Colonic mucosa (tissue), 4 donors: ENCODE measurements at places on chromosomes 12 and 14. TPM values are rescaled to one million over a fixed set of nuclear protein-coding genes. Genes with fewer than 3 reads are reported as not detected.
A peak's percentile ranks its signal among the peaks of the same experiment; 100 is the strongest.

POTEG gene
- not detected for total RNA-seq

DNA sequence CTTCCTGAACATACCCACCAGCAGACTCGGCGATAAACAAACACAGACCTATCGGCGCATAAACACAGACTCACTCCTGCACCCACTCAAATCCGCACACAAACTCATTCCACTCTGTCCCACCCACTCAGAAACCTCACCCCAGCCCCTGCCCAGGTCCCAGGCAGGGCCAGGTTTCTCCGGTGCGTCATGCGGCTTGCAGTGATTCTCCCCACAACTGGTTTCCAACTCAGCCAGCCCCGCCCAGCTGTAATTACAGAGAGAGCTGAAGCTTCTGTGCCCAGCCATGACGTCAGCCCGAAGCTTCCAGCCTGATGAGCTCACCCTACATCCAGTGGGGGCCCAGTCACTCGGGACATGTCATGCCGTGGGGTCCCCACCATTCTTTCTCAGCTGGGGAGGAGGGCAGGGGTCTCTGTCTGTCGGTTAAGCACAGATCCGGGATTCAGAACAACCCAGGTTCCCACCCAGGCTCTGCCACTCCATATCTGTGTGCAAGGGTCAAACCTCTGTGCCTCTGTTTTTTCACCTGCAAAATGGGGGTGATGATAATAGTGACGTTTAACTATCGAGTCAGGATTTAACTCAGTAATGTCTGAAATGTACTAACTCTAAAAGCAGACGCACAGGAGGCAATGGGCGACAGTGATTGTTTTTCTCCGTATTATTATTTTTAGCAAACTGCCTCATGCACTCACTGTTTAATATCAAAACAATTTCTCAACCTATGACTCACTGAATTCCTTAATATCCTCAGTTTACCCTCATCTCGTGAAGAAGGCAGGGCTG is 2.3 kb upstream of the HSPB8 start:
- peak overlapping the region; percentile 7 for H3K27ac ChIP-seq
- DNase-seq = peak; percentile 73
- H3K36me3 ChIP-seq = no peaks in the 10 kb centered on the region
- H3K4me1 ChIP-seq = no peaks in the 10 kb centered on the region
- H3K27me3 ChIP-seq = no peaks in the 10 kb centered on the region

LMNTD1 gene
- total RNA-seq = not detected

DNA sequence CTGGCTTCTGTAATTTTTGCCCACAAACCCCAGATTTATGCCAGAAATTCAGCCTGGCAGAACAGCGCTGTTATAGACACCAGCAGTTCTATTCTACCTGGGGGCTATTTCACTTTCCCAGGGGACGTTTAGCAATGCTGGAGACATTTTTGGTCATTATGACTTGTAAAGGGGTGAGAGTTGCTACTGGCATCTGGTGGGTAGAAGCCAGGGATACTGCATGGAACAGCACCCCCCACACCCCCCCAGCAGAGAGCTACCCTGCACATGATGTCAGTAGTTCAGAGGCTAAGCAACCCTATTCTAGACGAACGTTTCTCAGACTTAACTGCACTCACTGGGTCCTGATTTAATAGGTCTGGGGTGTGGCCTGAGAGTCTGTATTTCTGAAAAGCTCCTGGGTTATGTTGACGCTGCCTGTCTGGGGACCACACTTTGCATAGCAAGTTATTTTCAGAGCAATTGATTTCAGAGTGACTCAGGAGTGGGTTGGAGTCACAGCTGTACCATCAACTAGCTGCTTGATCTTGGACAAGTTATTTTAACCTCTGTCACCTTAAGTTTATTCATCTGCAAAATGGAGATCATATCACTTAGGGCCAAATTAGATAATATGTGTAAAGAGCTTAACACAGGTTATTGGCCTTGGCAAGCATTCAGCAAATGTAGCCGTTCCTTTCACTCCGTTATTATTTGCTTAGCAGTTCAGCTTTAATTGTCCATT is 48.5 kb downstream of the CHST11 start:
- no peaks in the 10 kb centered on the region for H3K27me3 ChIP-seq
- H3K4me3 ChIP-seq = no peak overlapping the region
- H3K36me3 ChIP-seq = no peaks in the 10 kb centered on the region
- no peak for DNase-seq
- H3K4me1 ChIP-seq = no peaks in the 10 kb centered on the region
- no peak overlapping the region for H3K27ac ChIP-seq

DNA sequence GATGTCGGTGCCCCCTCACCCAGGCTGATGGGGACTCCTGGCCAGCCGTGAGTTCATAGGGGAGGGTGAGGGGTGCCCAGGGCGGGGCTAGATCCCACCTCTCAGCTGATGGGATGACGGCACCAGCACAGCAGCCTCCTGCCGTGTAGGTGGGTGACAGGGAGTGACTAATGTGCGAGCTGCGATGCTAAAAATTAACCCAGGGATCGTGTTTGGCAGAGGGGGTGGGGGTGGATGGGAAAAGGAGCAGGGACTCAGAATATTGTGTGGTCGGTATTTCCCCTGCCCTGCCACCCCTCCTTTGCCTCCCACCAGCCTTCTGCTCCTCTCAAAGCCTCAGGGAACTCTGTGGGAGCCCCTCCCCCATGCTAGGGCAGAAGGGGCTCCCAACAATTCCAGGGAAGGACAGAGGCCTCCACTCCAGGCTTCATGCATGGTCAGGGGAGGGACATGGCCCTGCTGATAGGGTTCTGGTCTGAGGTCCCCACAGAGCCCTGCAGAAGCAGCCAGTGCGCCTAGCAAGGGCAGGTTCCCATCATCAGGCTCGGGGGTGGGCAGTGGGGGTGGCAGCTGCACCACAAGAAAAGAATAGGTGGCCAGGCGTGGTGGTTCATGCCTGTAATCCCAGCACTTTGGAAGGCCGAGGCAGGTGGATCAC is 12.5 kb downstream of the TAMALIN start:
- H3K4me1 ChIP-seq = no peaks in the 10 kb centered on the region
- no peak overlapping the region for H3K4me3 ChIP-seq

GRCh38 chr14:61321385-61322010 is at the start of gene PRKCH:
PRKCH (plus strand) TSS chr14:61321579; CDS start chr14:61322102, 523 bp downstream.
- H3K27me3 ChIP-seq = peaks cover 7% of the 10 kb centered on the region
- H3K4me1 ChIP-seq = no peaks in the 10 kb centered on the region
- H3K4me3 ChIP-seq = peak within 1 kb of the TSS; percentile 65
- peak within 1 kb of the TSS; percentile 50 for H3K27ac ChIP-seq

SPIC gene
- total RNA-seq = not detected

HOMEZ gene
- 16.5 TPM for total RNA-seq

CTSG gene
- 3.2 TPM for total RNA-seq

GAPDH gene
- 3,442 TPM for total RNA-seq

- H3K36me3 ChIP-seq = no peaks in the 10 kb centered on the region
- H3K4me1 ChIP-seq = peaks cover 14% of the 10 kb centered on the region
- H3K27ac ChIP-seq = peak overlapping the region; percentile 73
Observed at GRCh38 chr14:91317381-91318308, 73.1 kb upstream of the GPR68 start.

CLEC6A gene
- not detected for total RNA-seq

- H3K27me3 ChIP-seq = no peaks in the 10 kb centered on the region
- no peak overlapping the region for H3K27ac ChIP-seq
- no peak overlapping the region for H3K4me3 ChIP-seq
- DNase-seq = peak; percentile 82
- H3K36me3 ChIP-seq = no peaks in the 10 kb centered on the region
Observed at GRCh38 chr14:104094709-104095425, 9.4 kb downstream of the ASPG start.

- no peaks in the 10 kb centered on the region for H3K36me3 ChIP-seq
- no peak overlapping the region for H3K27ac ChIP-seq
- no peak overlapping the region for H3K4me3 ChIP-seq
Observed at GRCh38 chr12:15056218-15056617, 83.4 kb downstream of the PDE6H start.

GRCh38 chr12:109056891-109057290 is 4.5 kb downstream of the USP30 start:
- no peaks in the 10 kb centered on the region for H3K4me1 ChIP-seq
- H3K4me3 ChIP-seq = no peak overlapping the region
- DNase-seq = no peak
- H3K27ac ChIP-seq = no peak overlapping the region

SMCO2 gene
- total RNA-seq = not detected

GRCh38 chr12:66603461-66603860 is 75.4 kb downstream of the GRIP1 start:
- no peaks in the 10 kb centered on the region for H3K36me3 ChIP-seq
- no peak overlapping the region for H3K27ac ChIP-seq
- H3K27me3 ChIP-seq = no peaks in the 10 kb centered on the region
- no peak overlapping the region for H3K4me3 ChIP-seq

- H3K4me3 ChIP-seq = no peak overlapping the region
- no peaks in the 10 kb centered on the region for H3K4me1 ChIP-seq
- H3K27me3 ChIP-seq = no peaks in the 10 kb centered on the region
- H3K36me3 ChIP-seq = no peaks in the 10 kb centered on the region
- no peak for DNase-seq
- no peak overlapping the region for H3K27ac ChIP-seq
Observed at GRCh38 chr14:25929881-25930615, 667.8 kb downstream of the NOVA1 start.

TBC1D30 gene
- total RNA-seq = 17.0 TPM

GRCh38 chr12:118160536-118160935 is 24.6 kb downstream of the PEBP1 start:
- peaks cover 4% of the 10 kb centered on the region for H3K36me3 ChIP-seq
- no peak overlapping the region for H3K4me3 ChIP-seq
- no peaks in the 10 kb centered on the region for H3K27me3 ChIP-seq
- DNase-seq = no peak
- no peak overlapping the region for H3K27ac ChIP-seq

GRCh38 chr14:34804933-34805332 is 70.2 kb downstream of the BAZ1A start:
- no peak for DNase-seq
- H3K36me3 ChIP-seq = no peaks in the 10 kb centered on the region
- no peak overlapping the region for H3K27ac ChIP-seq
- no peaks in the 10 kb centered on the region for H3K27me3 ChIP-seq
- no peak overlapping the region for H3K4me3 ChIP-seq

- H3K27ac ChIP-seq = no peak overlapping the region
- no peak for DNase-seq
- no peaks in the 10 kb centered on the region for H3K36me3 ChIP-seq
- no peaks in the 10 kb centered on the region for H3K4me1 ChIP-seq
- no peak overlapping the region for H3K4me3 ChIP-seq
- no peaks in the 10 kb centered on the region for H3K27me3 ChIP-seq
Observed at GRCh38 chr14:88831284-88831683, 6.8 kb downstream of the TTC8 start.

- H3K36me3 ChIP-seq = no peaks in the 10 kb centered on the region
- no peak overlapping the region for H3K4me3 ChIP-seq
- H3K27me3 ChIP-seq = no peaks in the 10 kb centered on the region
- H3K27ac ChIP-seq = peak overlapping the region; percentile 69
- peak; percentile 62 for DNase-seq
- H3K4me1 ChIP-seq = peaks cover 6% of the 10 kb centered on the region
Observed at GRCh38 chr14:21039585-21040369, 2.4 kb upstream of the RNASE7 start.

- H3K4me1 ChIP-seq = peaks cover 5% of the 10 kb centered on the region
- no peaks in the 10 kb centered on the region for H3K36me3 ChIP-seq
- DNase-seq = peak; percentile 60
- peak overlapping the region; percentile 55 for H3K4me3 ChIP-seq
- no peaks in the 10 kb centered on the region for H3K27me3 ChIP-seq
Observed at GRCh38 chr12:121579190-121579791, 1.5 kb downstream of the KDM2B start.

ALDH1L2 gene
- total RNA-seq = 1.3 TPM

- no peak for DNase-seq
- no peak overlapping the region for H3K27ac ChIP-seq
- no peaks in the 10 kb centered on the region for H3K27me3 ChIP-seq
- H3K4me1 ChIP-seq = no peaks in the 10 kb centered on the region
Observed at GRCh38 chr14:56244138-56244789, 126.1 kb downstream of the PELI2 start.

- no peak overlapping the region for H3K4me3 ChIP-seq
- H3K4me1 ChIP-seq = no peaks in the 10 kb centered on the region
- H3K27ac ChIP-seq = no peak overlapping the region
- H3K36me3 ChIP-seq = no peaks in the 10 kb centered on the region
- no peaks in the 10 kb centered on the region for H3K27me3 ChIP-seq
Observed at GRCh38 chr12:131369094-131369845, 341.6 kb upstream of the SFSWAP start.

DNA sequence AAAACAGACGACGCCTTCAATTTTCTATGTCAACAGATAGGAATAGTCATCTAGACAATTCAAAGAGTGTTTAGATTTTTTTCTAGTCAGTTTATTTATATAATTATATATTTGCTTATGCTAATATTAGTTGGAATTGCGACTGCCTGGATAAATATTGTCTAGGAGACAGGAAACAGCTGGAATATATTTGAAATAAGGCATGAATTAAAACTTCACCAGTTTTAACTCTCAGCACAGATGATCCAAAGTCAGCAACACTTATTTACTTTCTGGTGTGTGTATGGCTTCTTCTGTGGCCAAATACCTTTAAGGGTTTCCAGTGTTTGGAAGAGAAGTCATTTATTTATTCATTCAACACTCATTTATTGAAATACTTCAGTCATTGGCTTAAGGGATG is 1215.4 kb upstream of the USP15 start:
- H3K36me3 ChIP-seq = no peaks in the 10 kb centered on the region
- H3K27ac ChIP-seq = no peak overlapping the region
- no peaks in the 10 kb centered on the region for H3K27me3 ChIP-seq
- no peaks in the 10 kb centered on the region for H3K4me1 ChIP-seq
- H3K4me3 ChIP-seq = no peak overlapping the region

DNA sequence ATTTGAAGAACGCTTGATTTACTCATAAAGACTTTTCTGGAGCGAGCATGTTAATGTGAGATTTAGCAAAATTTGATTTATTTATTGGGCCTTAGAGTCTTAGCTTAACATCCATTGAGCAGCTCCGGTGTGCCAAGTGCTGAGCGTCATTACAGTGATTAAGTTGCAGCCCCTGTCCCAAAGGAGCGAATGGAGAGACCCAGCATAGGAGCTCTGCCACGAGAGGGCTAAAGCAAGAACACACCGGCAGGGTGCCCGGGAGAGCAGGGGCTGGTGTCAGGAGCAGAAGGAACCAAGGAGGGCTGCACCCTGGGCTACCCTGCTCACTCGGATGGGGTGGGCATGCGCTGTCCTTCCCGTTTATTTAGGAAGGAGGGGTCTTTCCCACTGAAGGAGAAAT is 50.6 kb downstream of the PPP2R5C start:
- H3K27me3 ChIP-seq = no peaks in the 10 kb centered on the region
- DNase-seq = no peak
- H3K4me3 ChIP-seq = no peak overlapping the region
- peaks cover 17% of the 10 kb centered on the region for H3K4me1 ChIP-seq
- H3K36me3 ChIP-seq = no peaks in the 10 kb centered on the region
- peak overlapping the region; percentile 1 for H3K27ac ChIP-seq

GRCh38 chr12:6730169-6730568 is 6.3 kb downstream of the COPS7A start:
- no peak for DNase-seq
- no peaks in the 10 kb centered on the region for H3K4me1 ChIP-seq
- H3K4me3 ChIP-seq = no peak overlapping the region
- no peak overlapping the region for H3K27ac ChIP-seq
- no peaks in the 10 kb centered on the region for H3K27me3 ChIP-seq

BBS10 gene
- 3.3 TPM for total RNA-seq
